PC-3 (cell line): ENCODE measurements at places on chromosomes 7 and 10. TPM values are rescaled to one million over a fixed set of nuclear protein-coding genes. Genes with fewer than 3 reads are reported as not detected.
A peak's percentile ranks its signal among the peaks of the same experiment; 100 is the strongest.

DNA sequence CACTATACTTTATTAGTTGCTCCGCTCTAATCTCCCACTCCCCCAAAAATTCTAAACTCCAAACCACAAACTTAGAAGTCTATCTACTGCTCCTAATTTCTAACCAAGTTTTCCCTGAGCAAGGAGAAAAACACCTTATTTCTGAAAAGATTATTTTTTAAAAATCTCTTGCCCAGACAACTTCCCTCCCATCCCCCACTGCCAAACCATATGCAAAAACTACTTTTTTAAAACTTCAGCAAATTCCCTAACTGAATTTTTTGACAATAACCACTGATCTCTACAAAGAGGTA lies 1.9 kb downstream of the UBE2H start:
- no peak for DNase-seq

GRCh38 chr10:13351340-13351915 lies 3.3 kb upstream of the SEPHS1 start:
- DNase-seq: no peak

DNA sequence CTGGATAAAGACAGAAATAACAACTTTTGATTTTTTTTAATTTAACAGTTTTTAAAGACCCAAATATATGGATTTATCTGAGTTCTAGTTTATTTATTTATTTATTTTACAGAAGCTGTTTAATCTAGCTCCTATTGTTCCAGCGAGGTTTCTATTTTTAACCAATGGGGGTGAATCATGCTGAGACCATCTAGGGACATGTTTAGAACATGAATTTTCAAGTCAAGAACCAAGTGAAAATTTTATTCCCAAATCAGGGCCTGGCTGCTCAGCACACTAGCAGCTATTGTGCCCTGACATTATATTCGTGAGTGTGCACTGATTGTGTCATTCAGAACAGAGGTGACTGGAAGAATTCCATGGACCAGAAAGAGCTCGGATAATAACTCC lies 24.6 kb upstream of the MPP7 start:
- DNase-seq: no peak

DNA sequence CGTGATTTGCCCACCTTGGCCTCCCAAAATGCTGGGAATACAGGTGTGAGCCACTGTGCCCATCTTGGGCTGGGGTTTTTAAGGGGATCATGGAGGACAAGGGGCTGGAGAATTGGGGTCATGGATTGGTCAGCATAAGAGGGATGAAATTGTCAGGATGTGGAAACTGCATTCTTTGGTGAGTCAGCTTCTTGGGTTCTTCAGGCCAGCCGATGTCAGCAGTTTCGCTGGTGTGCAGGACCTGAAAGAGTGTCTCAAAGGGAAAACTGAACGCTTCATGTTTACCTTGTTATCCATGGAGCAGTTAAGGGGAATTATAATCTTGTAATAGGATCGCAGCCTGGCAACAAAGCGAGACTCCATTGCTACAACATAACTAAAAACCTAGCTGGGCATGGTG lies 13.0 kb downstream of the GALNT17 start:
- no peak for DNase-seq

DNA sequence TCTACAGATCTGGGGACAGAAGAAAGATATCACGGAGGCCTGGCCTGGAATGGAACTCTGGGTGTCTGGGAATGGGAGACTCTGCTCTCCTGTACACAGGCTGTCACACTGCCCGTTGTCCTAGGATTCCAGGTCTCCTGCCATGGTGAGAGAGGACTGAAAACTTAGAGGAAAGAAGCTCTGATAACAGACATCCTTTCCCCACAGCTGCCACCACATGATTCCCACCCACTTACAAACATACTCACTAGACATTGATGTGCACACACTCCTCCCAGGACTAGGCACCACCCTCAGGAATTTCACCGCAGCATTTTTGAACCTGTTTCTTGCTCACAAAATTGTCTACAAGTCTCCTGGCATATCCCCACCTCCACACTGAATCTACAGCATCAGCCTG lies 5.7 kb downstream of the ZNF92 start:
- no peak for DNase-seq

GRCh38 chr7:114522081-114522480 lies 107.5 kb downstream of the FOXP2 start:
- no peak for DNase-seq

DNA sequence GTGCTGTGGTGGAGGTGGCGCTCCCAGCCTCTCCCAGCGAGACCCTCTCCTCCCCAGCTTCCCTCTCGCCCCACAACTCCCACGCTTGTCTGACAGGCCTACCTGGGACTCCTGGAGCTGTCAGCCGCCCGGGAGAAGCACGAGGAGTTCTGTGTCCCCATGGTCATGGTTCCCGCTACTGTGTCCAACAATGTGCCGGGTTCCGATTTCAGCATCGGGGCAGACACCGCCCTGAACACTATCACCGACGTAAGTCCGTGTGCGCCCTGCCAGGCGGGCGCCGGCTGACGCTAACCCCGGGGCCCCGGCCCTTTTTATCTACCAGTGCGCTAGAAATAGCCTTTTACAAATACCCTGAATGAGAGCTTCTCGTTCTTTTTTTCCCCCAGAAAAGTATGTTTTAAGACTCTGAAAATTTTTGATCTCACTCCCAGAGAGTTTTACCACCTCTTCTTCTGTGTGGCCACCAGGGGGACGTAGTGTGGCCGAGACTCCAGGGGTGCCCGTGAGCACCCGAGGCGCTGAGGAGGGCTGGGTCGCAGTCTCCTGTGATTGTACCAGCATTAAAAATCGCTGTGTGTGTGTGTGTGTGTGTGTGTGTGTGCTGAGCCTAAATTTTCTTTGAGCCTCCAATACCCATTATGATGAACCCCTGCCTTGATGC lies 52.6 kb downstream of the PFKP start:
- DNase-seq: peak; percentile 7

DNA sequence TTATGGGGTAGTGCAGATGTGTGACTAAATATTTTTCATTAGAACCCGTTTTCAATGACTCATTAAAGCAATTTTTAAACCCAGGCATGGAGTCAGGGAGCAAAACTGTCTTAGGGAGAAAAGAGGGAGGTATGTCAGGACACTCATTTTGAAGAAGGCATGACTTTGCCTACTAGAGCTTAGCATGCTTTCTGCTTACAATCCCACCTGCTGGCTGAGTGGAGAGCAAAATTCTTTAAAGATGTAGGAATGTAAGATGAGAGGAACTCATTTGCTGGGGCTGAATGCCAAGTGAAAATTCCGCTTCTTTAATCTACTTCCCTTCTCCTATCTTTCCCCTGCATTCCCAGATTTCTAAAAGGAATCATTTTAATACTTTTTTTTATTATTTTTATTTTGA lies 232.6 kb downstream of the GALNT17 start:
- no peak for DNase-seq

DNA sequence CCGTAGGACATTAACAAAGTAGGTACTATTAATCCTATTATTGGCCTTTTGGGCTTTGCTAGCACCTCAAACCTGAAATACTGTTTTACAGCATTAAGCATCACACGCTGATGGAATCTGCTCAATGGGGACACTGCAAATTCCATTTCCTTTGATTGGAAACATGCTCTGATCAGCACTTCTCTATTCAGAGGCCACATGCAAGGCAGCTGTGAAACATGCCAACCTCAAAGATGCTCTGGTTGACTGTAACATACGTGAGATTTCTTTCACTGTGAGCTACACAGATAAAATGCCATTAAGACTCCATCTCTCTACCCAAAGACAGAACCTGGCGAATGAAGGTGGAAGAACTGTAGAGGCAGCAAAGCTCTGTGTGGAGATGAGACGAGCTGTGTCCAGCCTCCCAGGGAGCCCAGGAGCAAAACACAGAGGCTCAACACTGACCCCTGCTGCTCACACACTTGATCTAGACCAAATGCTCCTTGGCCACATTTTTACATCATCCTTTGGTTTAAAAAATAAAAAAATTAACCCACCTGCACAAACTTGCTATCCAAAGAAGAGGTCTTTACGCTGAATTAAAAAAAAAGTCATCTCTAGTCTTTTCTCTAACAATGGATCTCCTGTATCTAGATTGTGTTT lies 8.0 kb downstream of the RSU1 start:
- DNase-seq: peak; percentile 25

DNA sequence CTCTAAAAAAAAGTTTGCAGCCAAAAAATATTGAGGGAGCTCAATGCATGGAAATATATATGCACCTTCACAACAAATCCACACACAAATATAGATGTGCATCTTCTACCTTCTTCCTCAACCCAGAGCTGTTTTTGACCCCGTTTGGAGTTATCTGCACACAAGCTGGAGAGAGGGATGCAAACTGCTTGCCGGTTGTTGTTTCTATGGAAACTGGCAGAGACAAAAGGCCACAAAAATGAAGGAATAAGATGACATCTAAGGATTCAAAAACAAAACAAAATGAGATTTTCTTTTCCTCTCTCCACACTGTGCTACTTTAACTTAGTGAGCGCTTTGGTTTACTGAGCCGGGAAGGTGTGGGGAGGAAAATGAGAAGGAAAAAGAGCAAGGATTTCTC lies 210.2 kb upstream of the AGK start:
- no peak for DNase-seq

- no peak for DNase-seq
Measured at GRCh38 chr10:132281915-132282666, 25.7 kb downstream of the STK32C start.

DNA sequence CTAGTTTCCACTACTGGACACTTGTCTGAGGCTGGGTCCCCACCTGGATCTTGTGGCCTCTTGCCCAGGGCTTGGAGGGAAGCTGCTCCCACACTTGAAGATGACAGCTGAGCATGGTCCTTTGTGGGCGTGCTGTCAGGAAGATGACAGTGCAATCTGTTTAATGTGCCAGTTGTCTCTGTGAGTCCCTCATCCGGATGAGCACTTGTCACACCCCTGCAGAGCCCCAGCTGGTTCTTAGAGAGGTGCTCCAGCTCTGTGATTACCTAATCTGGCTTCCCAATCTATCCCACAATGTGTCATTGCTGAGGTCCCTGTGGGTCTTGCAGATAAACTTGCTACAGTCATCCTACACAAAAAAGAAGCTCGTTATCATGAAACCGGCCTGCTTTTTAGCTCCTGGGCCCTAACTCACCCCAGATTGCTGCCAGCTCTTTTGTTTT lies 34.8 kb upstream of the CCSER2 start:
- DNase-seq: no peak

- no peak for DNase-seq
Measured at GRCh38 chr10:132693676-132694075, 92.3 kb downstream of the NKX6-2 start.

DNA sequence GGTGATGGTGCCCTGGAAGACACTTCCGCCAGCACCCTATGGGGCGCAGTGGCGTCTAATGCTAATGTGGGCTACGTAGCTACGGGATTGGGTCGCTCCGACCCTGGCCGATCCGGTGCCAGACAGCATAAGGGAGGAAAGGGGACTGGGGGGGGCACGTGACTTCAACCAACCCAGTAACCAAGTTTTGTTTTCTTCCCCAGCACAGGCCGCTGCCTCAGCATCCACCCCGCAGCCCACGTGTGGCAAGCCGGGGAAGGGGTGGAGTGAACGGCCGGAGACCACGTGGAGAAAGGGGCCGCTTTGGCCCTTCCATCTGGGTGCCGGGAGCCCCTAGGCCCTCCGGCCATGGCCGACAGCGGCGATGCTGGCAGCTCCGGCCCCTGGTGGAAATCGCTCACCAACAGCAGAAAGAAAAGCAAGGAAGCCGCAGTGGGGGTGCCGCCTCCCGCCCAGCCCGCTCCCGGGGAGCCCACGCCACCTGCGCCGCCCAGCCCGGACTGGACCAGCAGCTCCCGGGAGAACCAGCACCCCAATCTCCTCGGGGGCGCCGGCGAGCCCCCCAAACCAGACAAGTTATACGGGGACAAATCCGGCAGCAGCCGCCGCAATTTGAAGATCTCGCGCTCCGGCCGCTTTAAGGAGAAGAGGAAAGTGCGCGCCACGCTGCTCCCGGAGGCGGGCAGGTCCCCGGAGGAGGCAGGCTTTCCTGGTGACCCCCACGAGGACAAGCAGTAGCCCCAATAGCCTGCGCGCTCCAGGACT lies 2.5 kb downstream of the PRR15 start:
- no peak for DNase-seq

DNA sequence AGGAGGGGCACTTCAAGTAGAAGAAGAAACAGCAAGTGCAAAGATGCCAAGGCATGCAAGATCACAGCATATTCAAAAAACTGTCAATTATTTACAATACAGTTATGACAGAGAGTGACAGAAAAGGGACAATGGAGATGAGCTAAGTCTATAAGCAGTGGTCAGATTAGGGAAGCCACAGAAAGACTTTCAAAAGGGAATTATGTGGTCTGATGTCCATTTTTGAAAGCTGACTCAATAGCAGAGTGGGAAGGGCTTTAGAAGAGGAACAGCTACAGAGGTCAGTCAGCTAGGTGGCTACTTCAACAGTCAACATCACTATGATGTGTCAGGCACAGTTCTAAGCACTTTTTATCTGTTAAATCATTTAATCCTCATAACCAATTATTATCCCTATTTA lies 45.2 kb upstream of the SPOCK2 start:
- DNase-seq: peak; percentile 39

YAE1 gene
- total RNA-seq: 14.7 and 23.6 TPM in 2 replicates

SRGN gene
- 346 and 422 TPM in 2 replicates for total RNA-seq

EFCAB10 gene
- total RNA-seq: 0.18 TPM in 1 of 2 replicates, not detected in the other

GARIN1A gene
- 0.91 and 3.6 TPM in 2 replicates for total RNA-seq

OR2A5 gene
- not detected in 2 replicates for total RNA-seq

PAPSS2 gene
- 16.4 and 17.3 TPM in 2 replicates for total RNA-seq

ABCB4 gene
- not detected in 2 replicates for total RNA-seq

MMP21 gene
- total RNA-seq: not detected in 2 replicates

ACBD7 gene
- total RNA-seq: 3.3 and 5.4 TPM in 2 replicates

PRPS1L1 gene
- total RNA-seq: not detected in 2 replicates

ADGRA1 gene
- not detected in 2 replicates for total RNA-seq

GRB10 gene
- total RNA-seq: 61.3 and 89.8 TPM in 2 replicates
